ENCODE measurements at places on chromosomes 4 and X.

DNA sequence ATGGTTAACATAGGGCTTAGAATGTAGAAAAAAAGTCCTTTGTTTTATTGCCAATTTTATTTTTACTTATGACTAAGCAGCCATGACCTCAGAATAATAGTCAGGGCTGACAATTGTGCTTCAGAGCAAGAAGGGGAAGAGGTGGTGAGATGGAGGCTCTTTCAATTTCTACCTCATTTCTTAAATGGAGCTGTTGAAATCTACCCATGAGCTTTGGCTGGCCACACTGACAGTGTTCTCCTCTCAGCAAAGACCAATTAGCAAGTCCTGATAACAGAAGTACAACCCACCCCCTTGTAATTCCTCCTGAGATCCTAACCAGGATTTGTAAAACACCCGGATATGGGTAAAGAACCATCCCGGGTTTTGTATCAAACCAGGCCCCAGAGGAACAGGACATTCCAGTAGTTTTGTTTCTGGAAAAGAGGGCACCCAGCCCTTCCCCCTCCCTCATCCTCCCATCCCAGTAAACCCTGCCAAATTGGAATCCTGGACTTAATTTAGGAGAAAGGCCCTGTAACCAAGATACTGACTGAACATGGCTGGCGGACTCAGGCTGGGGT lies at the start of gene HEPH:
Gene HEPH, plus strand, starts transcription at position 399 of the 563 bp plus-strand sequence. CDS start 6,324 bp downstream, outside the sequence.
- no peak for DNase-seq

GRCh38 chr4:108620933-108621905 lies 843 bp downstream of the RPL34 start:
- no peak for DNase-seq

- DNase-seq, result no peak
Observed at GRCh38 chr4:26496207-26496783, 6.0 kb upstream of the CCKAR start.

DNA sequence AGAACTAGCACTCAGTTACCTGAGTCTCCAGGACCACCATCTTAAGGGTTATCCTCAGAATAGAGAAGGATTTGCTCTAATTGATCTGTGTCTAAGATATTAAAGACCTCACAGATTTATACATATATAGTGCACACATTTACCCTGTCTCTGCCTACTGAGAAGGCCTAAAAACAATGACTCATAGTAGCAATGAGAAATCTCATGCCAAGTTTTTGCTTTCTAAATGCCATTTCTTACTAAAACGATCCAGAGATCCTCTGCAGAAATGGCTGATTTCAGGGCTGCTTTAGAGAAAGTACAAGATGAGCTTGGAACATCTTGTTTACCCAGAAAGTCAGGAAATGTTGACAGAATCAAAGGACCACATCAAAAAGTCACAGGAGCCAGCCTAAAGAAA lies 79.1 kb upstream of the INPP4B start:
- no peak for DNase-seq

DNA sequence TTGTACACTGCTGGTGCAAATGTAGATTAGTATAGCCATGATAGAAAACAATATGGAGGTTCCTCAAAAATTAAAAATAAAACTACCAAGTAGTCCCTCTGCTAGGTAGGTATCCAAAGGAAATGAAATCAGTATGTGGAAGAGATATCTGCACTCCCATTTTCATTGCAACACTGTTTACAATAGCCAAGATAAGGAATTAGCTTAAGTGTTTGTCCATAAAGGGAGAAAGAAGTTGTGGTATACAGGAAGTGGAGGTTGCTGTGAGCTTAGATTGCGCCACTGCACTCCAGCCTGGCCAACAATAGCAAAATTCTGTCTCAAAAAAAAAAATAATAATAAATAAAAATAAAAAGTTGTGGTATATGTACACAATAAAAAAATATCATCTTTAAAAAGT lies 325.0 kb upstream of the EMCN start:
- no peak for DNase-seq

- no peak for DNase-seq
Observed at GRCh38 chrX:103666202-103667107, 20.0 kb downstream of the MORF4L2 start.

- no peak for DNase-seq
Observed at GRCh38 chr4:168731006-168731636, 234.3 kb downstream of the PALLD start.

- no peak for DNase-seq
Observed at GRCh38 chr4:155891058-155891457, 12.4 kb upstream of the TDO2 start.

GRCh38 chr4:159283696-159284095 lies 180.8 kb downstream of the RAPGEF2 start:
- peak; percentile 84 for DNase-seq

- DNase-seq, result no peak
Observed at GRCh38 chrX:130167040-130167439, 1.4 kb upstream of the AIFM1 start.

DNA sequence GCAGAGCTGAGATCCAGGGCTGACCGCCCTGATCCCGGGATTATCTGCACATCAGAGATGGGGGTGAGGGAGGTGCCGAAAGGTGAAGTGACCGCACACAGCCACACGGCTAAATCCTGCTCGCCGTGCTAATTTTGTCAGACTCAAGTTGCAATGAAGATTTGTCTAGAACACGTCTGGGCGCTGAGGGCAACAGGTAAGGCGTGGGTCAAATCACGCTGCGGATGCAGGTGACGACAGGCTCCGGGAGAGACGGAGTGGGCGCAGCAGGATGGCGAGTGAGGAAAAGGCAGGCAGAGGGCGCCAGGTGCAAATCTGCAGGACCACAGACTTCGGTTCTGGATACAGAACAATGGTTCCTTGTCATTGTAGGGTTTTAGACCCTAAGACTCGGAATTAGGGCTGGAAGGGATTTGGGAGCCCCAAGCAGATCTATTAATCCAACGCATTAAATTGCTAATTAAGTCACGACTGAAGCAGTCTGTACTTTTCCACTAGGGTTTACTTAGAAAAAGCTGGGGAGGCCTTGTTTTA lies 1.9 kb upstream of the TBC1D14 start:
- no peak for DNase-seq

- no peak for DNase-seq
Observed at GRCh38 chr4:33116871-33117270, 2396.7 kb downstream of the PCDH7 start.

GRCh38 chrX:23822841-23823240 lies 39.9 kb downstream of the SAT1 start:
- no peak for DNase-seq

- DNase-seq, result no peak
Observed at GRCh38 chrX:121457096-121457495, 409.7 kb downstream of the GLUD2 start.

DNA sequence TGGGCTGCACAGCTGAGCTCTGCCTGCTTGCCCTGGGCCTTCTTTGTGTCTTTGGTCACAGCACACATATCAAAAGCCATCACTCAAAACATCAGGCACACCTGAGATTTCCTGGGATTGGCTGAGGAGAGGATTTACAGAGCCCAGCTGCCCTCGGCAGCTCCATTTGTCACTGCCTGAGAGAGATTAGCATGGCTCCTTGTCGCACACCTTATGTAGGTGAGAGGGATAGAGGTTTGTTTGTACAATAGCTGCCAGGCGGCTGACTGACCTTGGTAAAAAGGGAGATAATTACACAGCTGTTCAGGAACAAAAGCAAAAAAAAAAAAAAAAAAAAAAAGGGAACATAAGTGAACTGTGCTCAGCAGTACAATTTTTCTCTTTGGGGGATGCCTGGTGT lies 63.2 kb downstream of the MGST2 start:
- DNase-seq, result no peak

DNA sequence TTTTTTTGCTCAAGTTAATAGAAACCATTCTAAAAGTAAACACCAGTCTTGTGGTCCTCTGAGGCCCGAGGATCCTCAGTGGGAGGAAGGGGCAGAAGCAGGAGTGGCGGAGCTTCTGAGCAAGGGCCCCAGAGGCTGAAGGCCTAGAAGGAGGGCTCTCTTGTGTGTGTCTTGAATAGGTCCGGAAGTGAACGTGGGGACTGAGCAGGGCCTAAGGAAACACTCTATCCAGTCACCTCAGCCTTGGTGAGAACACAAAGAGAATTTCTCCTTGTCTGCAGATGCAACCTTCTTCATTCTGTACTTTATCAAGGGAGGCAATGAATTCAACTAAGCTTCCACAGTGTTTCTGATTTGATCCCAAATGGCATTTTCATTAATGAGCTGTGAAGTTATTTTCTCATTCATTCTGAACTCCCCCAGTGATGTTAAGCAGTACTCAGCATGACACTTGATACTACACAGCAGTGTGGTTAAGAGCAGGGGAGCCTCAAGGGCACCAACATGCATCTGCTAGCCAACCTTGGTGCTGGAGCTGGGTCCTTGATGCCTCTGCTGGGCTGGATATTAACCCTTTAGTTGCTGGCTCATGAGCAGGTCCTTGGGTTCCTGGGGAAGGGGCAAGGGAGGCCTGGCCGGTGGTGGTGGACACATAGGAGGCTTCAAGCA lies 64.7 kb downstream of the RBM47 start:
- DNase-seq, result no peak
